Gastroesophageal sphincter (tissue), 4 donors: ENCODE measurements at places on chromosomes 2 and 18.

DNA sequence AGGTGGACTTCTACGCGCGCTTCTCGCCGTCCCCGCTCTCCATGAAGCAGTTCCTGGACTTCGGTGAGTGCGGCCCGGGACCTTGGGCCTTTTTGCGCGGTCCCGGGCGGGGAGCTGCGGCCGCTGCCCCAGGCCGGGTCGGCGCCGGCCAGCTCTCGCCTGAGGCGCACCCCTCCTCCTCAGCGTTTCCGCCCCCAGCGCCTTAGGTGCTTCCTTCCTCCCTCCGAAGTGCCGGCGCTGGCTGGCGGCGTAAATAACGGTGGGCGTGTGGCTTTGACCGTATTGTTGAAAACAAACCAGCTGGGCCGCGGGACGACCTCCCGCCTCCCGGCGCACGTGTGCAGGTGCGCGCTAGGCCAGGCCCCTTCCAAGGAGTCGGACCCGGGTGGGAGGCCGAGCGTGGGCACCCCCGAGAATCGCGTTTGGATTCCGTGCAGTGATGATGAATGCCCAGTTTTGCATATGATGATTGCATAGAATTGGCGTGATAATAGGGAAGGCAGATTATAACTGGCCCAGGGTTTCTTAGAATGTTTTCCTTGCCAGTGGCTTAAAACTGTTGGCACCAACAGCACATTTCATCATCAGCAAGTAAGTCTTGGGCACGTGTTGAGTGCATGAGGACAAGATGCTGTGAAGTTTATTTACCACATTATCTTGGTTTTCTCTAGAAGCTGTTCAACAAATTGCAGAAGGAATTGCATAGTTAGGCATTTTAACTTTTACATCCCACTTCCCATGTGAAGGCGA is 569 bp downstream of the PDK1 start:
- H3K27ac ChIP-seq = peak overlapping the region; percentile 95
- peak overlapping the region; percentile 74 for H3K4me3 ChIP-seq
- peak; percentile 44 for ATAC-seq
- no peaks in the 10 kb centered on the region for H3K36me3 ChIP-seq
- H3K27me3 ChIP-seq = no peaks in the 10 kb centered on the region

GRCh38 chr18:79866889-79867574 is 69.3 kb downstream of the KCNG2 start:
- peaks cover 42% of the 10 kb centered on the region for H3K27me3 ChIP-seq
- ATAC-seq = no peak
- H3K36me3 ChIP-seq = no peaks in the 10 kb centered on the region
- no peaks in the 10 kb centered on the region for H3K4me1 ChIP-seq
- no peak overlapping the region for H3K4me3 ChIP-seq

- no peak overlapping the region for H3K4me3 ChIP-seq
- peaks cover 20% of the 10 kb centered on the region for H3K4me1 ChIP-seq
- no peaks in the 10 kb centered on the region for H3K27me3 ChIP-seq
Measured at GRCh38 chr2:203631068-203631757, 75.2 kb upstream of the CD28 start.

DNA sequence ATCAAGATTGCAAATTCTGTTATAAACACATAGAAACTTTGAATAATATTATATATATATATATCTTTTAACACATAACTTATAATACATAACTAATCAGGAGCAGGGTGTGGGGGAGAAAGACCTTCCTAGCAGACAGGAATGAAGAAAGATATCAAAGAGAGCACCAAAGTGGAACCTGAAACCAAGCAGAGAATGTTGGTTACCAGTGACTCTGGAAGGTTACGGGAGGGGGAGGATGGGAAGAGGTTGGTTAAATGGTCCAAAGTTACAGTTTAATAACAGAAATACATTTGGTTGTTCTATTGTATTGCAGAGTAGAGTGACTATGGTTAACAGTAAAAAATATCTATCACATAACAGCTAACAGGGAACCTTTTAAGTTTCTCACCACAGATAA is 366.7 kb downstream of the LRRTM4 start:
- ATAC-seq = no peak
- no peaks in the 10 kb centered on the region for H3K27me3 ChIP-seq
- H3K27ac ChIP-seq = no peak overlapping the region
- no peaks in the 10 kb centered on the region for H3K4me1 ChIP-seq

GRCh38 chr2:99027856-99028255 is 91.8 kb upstream of the CRACDL start:
- H3K4me1 ChIP-seq = no peaks in the 10 kb centered on the region
- no peaks in the 10 kb centered on the region for H3K36me3 ChIP-seq
- H3K4me3 ChIP-seq = no peak overlapping the region
- H3K27me3 ChIP-seq = no peaks in the 10 kb centered on the region

DNA sequence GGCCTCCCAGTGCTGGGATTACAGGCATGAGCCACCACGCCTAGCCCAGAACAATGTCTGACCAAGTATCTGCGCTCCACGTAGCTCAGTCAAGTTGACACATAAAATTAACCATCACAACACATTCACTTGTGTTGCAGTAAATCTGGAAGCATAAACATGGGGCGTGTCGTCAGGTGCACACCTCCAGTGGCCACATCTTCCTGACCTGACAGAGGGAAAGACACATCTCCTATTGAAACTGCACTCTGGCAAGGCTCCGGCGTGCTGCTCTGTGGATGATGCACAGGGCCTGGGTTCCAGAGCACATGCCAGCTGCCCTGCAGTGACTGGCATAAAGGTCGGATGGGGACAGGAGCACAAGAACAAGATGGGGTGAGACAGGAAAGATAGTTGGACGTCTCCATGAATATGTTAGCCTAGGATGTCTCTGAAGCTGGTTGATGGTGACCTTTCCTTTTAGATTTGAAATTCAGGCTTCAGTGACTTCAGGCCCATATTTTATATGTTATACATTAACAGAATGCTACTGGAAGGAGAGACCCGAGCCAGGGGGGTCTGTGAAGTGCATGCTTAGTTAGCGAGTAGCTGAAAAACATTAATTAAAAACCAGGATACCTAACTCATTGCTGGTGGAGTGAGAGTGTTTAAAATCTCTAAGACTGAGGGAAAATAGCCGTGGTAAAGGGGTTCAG is 10.9 kb downstream of the IMPA2 start:
- no peak overlapping the region for H3K27ac ChIP-seq
- peaks cover 41% of the 10 kb centered on the region for H3K4me1 ChIP-seq
- ATAC-seq = no peak
- no peaks in the 10 kb centered on the region for H3K27me3 ChIP-seq

DNA sequence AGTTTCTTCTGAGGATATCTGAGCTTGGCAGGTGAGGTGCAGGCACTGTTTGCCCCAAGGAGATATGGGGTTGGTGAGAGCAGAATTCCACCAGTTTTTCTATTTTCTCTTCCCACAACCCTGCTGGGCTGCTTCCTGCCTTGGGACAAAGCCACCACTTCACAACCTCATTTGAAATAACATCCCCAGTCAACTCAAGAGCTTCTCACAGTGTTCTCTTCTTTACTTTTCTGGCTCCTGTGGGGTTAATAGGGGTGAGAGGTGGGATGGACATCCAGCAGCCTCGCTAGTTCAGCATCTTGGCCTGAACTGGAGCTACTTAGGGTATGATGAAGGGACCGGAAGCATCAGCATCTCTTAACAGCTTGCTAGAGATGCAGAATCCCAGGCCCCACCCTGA is 106.3 kb downstream of the SLC4A3 start:
- H3K4me3 ChIP-seq = no peak overlapping the region
- H3K36me3 ChIP-seq = no peaks in the 10 kb centered on the region
- H3K27ac ChIP-seq = no peak overlapping the region
- H3K27me3 ChIP-seq = peaks cover 7% of the 10 kb centered on the region

GRCh38 chr2:196980473-196980872 is 54.0 kb upstream of the PGAP1 start:
- H3K27ac ChIP-seq = no peak overlapping the region
- no peak for ATAC-seq
- H3K36me3 ChIP-seq = no peaks in the 10 kb centered on the region
